ENCODE measurements at places on chromosomes 2 and 18.

GRCh38 chr18:47752796-47753645, 177.4 kb downstream of the SMAD2 start:
- DNase-seq: no peak

- DNase-seq: no peak
These were observed 37.0 kb downstream of the TGFA start for GRCh38 chr2:70516596-70516995.

DNA sequence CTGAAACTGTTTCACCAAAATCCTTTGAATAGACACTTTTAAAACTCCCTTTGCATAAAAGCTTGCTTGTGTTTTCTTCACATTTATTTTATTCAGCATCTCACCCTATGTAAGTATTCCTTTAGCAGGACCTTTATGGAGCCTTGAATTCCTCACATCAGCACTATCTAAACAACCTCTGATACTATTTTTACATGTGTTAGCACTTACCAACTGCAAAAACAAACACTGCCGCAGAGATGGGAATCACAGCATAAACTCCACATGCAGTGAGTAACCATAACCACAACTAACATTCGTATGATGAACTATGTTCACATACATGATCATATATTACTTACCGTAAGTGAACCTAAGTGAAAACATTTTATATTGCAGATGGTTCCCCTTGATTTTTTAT, 15.4 kb downstream of the FBXO15 start:
- no peak for DNase-seq

GRCh38 chr2:48874282-48874681, 118.8 kb upstream of the LHCGR start:
- DNase-seq: no peak

GRCh38 chr18:79245517-79246001, 150.2 kb upstream of the NFATC1 start:
- no peak for DNase-seq

GRCh38 chr18:59275406-59275949, 2.2 kb upstream of the RAX start:
- DNase-seq: no peak

- DNase-seq: no peak
These were observed 1.0 kb downstream of the DNPEP start for GRCh38 chr2:219386532-219387280.

DNA sequence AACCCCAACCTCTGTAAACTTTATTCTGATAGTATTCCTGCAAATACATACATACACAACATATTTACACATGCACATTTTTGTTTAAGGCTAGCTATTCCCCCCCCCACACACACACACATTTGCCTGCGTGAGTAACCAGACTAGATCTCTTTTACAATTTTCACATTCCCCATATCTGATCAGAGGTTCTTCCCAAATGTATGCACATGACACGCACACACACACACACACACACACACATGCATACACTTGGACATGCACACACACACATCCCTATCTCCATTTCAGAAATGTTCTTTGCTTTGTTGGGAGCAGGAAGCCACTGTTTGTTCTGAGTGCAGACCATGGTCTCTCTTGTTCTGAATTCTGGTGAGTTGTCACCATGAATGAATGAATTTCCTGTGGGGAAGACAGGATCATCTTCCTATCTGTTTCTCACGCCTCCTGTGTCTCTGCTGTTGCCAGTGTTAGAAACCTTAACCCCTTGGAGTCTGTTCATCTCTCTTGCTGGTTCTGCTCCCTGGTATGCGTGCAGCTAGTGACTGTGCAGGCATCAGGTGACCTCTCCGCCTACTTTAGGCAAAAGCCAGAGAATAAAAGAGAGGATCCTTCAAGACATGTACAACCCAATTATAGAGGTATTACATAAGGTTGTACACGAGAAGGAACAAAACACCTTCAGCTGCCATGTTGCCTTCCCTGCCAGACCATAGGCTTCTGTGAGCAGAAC, 251.0 kb upstream of the RAB12 start:
- DNase-seq: no peak

DNA sequence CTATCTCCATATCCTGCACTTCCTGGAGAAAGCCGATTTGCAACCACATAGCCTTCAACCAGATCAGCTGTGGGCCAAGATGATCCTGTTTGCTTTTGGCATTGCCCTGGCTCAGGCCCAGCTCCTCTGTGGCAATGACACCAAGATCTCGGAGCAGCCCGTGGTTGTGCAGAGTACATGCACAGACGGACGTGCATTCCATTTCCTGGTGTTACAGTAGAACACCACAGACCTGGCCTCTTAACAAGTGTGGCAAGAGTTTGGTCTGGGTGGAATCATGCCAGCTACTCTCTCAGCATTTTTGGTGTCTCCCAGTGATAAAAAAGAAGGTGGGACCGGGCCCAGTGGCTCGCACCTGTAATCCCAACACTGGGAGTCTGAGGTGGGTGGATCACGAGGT, 20.0 kb downstream of the MALT1 start:
- no peak for DNase-seq

- DNase-seq: peak; percentile 63
These were observed 290.7 kb upstream of the SLC14A2 start for GRCh38 chr18:45324495-45325113.

- DNase-seq: no peak
These were observed 346.6 kb downstream of the FSIP2 start for GRCh38 chr2:186085226-186085625.

DNA sequence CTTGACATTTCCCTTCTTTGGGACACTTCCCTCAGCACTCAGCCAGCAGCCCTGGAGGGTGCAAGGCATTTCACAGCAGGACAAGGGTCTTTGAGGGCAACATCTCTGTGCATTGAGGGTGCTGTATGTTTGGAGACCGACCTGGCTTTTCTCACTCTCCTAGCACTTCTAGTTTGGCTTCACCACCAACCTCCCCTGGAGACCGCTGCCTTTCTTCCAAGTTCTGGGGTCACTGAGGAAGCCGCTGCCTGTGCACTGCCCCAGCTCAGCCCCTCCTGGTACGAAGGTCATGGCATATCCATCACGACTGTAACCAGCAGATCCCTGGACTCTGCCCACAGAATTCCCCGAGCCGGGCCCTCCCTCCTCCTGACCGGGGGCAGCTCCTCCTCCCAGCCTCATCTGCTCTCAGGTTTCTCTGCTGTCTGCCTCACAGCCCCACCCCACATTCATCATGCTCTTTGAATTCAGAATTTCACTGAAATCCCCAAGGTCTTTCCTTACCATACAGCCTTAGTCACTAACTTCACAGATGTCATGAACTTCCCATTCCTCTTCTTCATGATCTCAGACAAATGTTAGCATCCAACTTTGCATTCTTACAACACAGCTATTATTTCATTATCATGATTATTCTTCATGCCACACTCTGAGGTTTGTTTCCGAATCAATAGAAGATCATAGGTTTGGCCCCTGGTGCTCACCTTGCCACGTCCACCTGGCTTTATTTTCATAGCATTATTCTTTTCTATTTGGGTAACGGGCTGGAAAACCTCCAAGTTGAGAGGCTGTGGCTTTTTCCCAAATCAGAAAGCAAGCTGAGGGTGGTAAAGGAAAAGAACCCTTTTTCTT, 113.0 kb upstream of the COPS8 start:
- DNase-seq: peak; percentile 75

- no peak for DNase-seq
These were observed 30.3 kb downstream of the TEX44 start for GRCh38 chr2:231622963-231623362.

DNA sequence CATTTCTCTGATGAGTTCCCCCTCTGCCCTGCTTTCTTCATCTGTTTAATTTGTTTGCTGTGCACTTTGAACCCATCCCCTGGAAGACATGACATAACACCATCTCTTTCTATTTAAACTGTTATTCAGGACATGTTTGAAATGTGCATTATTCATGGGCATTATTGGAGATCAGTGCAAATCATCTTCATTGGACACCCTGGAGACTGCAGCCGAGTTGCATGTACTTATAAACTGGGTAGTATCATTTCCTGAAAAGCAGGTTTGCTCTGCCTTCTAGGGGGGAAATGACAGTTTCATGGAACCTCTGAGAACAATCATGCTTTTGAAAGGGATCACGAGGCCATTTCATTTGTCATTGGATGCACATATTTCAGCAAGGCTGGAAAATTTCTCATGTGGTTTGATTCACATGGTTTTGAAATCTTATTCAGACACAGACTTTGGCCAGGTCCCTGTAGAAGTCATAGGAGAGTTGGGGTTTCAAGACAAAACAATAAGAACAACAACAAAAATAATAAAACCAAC, 462.8 kb upstream of the MEX3C start:
- no peak for DNase-seq

GRCh38 chr18:48021273-48021914, 90.9 kb upstream of the SMAD2 start:
- DNase-seq: no peak

DNA sequence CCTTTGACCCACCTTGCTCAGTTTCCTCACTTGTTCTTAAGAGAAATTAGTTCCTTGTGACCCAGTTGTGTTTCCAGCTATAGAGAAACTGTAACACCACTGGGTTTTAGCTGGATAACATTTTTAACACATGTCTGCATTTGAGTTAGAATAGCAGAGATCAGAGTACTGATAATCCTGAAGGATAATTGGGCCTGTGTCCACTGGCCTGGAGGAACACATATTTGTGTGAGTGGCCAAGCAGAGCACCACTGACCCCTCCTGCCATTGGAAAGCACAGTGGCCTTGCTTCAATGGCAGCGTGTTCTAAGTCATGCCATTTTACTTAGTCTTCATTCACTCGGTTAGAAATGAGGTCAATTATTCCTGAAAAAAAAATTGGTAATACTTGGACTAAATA, 42.6 kb downstream of the PKP4 start:
- no peak for DNase-seq

- no peak for DNase-seq
These were observed 44.4 kb downstream of the ALPK2 start for GRCh38 chr18:58584200-58585127.

GRCh38 chr18:75433098-75433497, 5.6 kb upstream of the SMIM21 start:
- no peak for DNase-seq

All from tongue (tissue), 3 donors.